ENCODE measurements at places on chromosomes 5 and 9.

DNA sequence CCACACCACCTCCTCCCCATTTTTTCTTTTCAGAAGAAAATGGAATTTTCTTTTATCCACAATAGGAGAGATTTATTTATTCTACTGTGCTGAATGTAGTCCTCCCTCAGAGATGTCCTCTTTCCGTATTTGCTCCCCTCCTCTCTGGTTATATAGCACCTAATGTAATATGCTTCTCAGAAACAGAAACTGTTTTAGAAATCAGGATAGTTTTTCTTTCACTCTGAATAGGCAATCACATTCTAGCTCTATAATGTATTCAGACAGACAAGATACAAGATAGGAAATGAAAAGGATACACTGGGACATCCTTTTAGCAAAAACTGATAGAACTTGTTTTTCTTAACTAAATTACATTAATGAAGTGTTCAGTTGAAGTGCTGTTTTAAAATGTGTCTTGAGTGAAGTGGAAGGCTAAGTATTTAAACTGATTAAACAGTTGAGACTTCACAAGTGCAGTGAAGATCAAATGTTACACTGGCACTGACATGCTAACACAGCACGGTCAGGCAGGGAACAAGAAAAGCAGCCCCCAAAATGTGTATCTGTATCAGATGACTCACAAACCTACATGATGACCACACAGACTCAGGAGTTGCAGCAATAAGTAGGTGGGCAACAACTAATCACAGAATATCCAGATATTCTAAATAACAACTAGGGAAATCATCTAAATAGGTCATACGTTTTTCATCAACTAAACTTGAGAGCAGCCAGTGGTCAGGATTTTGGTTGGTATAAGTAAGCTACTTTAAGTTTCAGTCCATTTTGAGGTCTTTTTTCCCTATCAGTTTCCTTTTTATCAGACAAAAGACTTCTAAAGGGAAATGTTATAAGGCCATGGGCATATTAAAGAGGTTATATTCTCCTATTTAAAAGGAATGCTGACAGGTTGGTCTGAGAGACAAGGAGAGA, 260.4 kb downstream of the MLLT3 start:
- DNase-seq = no peak

DNA sequence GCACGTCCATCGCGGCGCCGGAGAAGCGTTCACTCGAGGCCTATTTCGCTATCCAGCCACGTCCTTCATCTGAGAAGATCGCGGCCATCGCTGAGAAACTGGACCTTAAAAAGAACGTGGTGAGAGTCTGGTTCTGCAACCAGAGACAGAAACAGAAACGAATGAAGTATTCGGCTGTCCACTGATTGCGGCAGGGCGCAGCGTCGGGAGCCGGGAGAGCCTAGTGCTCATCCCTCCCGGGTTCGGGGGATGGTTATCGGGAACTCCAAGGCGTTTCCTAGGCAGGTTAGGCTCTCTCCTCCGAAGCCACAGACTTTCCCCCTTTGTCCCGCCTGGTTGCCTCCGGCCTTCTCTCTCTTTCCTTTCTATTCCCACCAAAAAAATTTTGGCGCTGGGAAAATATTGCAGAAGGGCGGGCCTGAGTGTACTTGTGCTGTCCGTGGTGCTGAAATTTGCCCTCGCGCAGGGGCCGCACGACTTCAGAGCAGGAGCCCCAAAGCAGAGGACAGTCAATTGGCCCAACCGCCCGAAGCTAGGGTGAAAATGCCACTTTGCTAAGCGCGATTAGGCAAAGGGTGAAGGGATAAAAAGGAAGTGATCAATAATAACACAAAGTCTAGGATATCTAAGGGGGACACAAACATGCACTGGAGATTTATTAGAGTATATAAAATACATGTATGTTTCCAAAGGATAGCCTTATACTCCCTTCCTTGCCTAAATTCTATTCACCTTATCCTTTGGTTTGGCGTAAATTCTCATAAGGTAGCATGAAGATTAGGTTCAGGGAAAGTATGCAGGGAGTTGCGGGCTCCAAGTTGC, 1.8 kb downstream of the POU4F3 start:
- peak; percentile 27 for DNase-seq

DNA sequence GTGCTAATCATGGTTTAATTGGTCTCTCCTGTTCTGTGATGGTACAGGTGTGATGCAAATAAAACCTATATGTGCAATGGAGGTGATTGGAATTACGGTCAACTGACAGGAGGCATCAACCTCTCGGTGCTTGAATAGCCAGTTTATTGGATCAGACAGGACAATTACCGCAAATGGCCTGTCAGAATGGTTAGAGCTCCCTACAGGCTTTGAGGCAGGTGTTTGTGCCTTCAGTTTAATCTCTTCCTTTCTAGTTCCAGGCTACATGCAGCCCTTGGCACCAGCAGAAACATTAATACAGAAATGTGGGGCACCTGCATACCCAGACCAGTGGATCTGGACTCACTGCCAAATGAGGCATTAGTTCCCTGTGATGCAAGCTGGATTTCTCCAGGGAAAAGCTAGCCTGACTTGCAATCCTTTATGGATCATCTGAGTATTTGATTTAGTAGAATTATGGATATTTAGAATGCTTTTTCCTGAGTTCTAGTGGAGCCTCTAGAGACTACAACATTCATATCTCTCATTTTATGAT, 128.6 kb downstream of the MAT2B start:
- DNase-seq = no peak

DNA sequence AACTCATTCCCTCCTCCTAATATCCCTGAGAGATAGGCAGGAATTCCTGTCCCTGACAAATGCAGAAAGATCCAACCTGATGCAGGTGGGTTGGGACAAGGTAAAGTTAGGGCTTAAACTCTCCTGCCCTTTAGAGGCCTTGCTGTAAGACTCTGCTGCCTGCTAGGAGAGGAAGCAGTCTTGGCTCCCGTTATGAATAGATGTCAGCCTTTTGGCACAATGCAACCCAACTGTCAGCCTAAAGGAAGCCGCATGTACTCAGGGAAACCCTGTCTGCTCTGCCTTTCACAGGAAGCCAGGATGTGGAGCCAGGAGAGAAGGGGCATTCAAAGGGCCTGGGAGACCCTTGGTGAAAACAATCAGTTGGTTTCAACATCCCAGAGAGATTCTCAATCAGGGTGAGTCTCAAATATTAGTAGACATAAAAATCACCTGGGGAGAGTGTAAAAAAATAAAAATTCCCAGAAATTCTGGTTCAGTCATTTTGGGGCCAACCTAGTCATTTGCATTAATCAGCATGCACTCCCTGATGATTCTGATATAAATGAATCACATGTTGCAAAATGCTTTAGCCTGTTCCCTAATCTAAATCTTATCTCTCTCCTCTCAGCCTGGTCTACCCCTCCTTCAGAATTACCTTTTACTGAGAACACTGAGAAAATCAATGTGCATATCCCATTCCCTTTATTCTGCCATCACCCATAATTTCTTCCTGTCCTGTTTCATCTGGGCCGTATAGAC, 136.2 kb upstream of the TRIM32 start:
- DNase-seq = no peak

GRCh38 chr5:147913786-147914185, 7.4 kb upstream of the C5orf46 start:
- DNase-seq = no peak

DNA sequence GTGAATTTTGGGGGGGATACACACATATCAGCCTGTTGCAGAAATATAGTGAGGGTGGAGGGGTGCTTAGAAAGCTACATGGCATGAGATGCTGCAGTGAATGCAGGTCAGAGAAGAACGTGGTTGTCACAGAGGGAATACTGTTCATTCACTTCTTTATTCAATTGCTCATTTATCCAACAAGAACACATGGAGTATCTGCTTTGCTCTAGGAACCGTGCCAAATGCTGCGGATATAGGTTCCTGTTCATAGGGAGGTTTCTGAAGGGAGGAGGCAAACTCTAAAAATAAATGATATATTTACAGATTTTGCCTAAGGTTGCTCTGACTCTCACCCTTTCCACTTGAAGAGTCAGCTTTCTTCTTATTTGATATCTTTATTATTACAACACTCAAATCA, 444.3 kb upstream of the CLINT1 start:
- no peak for DNase-seq

DNA sequence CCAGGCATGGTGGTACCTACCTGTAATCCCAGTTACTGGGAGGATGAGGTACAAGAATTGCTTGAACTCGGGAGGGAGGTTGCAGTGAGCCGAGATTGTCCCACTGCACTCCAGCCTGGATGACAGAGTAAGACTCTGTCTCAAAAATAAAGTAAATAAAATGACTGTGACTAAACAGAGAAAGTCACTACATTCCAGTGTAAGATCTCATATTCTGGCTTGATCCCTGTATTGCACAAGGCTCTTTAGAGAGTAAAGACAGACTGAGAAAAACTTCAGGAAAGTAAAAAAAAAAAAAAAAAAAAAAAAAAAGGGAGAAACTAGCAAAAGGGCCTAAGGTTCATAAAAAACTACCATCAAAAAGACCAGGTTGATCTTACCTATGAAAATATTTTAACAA, 106.6 kb upstream of the PJA2 start:
- DNase-seq = no peak

DNA sequence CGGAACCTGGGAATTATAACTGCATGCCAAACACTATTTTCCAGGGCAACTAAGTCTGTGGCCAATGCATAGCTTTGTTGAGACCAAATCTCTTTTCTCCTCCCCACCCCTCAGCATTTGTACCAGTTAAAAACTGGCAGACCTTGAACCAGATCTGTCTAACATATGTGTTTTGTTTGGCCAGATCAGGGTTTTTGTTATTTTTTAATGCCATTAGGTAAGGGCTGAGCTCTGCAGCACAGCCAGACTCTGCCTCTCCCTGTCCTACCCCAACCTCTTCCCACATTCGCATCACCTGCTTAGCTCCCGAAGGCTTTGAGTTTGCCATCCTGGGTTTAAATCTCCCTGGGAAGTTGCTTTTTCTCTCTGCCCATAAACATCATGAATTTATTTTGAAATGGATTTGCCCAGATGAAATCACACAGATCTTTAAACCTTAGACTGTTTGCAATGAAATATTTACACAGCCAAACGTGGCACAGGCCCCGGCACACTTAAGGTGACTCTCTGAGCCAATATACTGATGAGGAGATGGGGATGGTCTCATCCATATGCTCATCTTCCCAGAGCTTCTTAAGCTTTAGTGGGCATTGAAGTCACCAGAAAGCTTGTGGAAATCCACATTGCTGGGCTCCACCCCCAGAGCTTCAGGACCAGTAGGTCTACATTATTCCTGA, 54.0 kb upstream of the ALDH1B1 start:
- no peak for DNase-seq

GRCh38 chr9:95103871-95104580, 213.5 kb downstream of the FANCC start:
- no peak for DNase-seq

DNA sequence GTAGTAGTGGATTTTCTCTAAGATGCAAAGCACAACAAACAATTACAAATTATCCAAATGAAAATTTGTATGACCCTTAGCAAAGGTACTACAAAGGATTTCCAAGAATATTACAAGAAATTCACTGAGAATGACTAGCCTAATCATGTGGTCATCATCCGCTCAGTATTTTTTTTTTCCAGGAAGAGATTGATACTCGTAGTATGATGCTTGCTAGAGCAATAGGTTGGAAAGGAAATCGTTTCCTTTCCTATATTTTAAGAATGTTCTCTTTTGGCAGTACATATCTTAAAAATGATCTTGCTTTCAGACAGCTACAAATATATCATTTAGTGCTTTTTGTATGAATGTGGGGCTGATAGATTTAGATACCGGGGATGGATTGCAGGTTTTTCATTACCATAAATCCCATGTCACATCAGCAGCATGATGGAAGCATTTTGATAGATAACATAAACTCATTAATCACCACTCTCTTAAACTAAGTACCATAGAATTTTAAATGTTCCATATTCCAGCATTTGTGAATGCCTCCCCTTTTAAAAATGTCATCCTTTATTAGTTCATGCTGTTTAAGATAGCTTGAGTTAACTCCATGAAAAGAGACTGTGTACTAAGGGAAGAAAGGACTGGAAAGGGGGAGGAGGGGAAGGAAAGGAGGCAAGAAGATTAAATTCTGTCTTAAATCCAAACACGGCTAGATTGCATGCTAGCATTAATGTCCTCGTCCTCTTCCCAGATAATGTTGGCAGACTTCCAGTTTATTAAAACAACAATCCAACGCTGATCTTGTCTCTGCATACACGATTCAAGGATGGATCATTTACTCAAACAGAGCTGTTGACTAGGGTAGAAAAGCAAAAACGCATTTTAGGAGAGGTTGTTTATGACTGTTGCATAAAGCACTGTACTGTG, 311.7 kb upstream of the ZNF608 start:
- DNase-seq = no peak

GRCh38 chr5:14341571-14342230, 198.6 kb downstream of the TRIO start:
- DNase-seq = no peak

DNA sequence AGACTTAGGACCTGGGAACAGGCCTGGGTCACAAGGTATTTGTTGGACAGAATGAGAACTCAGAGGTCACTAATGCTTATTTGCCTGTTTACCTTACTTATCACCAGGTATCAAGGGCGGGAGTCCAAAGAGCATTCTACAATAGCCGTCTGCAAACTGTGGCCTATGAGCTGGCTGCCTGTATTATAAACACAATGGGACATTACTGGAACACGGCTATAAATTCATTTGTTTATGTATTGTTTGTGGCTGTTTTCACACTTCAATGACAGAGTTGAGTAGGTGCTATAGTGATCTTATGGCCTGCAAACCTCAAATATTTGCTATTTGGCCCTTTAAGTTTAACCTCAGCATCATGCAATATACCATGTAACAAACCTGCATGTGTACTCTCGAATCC, 76.6 kb upstream of the ASTN2 start:
- no peak for DNase-seq

- DNase-seq = no peak
These were observed 36.2 kb downstream of the TNFSF8 start for GRCh38 chr9:114894206-114894605.

DNA sequence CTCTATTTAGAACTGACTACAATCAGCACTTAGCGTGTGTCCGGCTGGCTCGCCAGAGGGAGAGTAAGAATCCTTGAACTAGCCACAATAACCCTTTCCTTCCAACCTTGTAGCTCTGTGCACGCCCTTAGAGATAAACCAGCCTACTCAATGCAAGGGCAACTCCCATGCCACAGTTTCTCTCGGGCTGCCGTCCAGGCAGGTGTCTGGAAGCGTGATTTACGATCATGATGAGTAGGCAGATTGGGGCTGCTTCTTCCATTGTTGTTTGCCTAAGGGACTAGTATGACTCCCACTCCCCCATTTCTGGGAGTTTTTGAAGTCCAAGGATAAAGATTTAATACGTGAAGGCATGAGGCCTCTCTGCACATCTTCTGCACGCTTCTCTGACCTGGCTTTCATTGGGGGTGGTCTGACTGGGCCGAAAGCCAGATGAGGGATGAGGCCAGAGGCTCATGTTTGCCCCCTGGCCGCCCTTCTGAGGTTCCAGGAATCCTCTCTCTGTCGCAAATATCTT, 134.0 kb upstream of the MYO10 start:
- no peak for DNase-seq

GRCh38 chr5:91302305-91302704, 80.8 kb downstream of the ARRDC3 start:
- DNase-seq = no peak

GRCh38 chr5:136053336-136054141, 24.8 kb downstream of the TGFBI start:
- no peak for DNase-seq

Measured in T-helper 2 cell treated with Interferon-gamma antibody and Interleukin-4, amounts not matched to agents 5 μg/mL and 100 μg/mL, for 36 hours (primary cell).